ENCODE measurements at places on chromosomes 4 and X.

DNA sequence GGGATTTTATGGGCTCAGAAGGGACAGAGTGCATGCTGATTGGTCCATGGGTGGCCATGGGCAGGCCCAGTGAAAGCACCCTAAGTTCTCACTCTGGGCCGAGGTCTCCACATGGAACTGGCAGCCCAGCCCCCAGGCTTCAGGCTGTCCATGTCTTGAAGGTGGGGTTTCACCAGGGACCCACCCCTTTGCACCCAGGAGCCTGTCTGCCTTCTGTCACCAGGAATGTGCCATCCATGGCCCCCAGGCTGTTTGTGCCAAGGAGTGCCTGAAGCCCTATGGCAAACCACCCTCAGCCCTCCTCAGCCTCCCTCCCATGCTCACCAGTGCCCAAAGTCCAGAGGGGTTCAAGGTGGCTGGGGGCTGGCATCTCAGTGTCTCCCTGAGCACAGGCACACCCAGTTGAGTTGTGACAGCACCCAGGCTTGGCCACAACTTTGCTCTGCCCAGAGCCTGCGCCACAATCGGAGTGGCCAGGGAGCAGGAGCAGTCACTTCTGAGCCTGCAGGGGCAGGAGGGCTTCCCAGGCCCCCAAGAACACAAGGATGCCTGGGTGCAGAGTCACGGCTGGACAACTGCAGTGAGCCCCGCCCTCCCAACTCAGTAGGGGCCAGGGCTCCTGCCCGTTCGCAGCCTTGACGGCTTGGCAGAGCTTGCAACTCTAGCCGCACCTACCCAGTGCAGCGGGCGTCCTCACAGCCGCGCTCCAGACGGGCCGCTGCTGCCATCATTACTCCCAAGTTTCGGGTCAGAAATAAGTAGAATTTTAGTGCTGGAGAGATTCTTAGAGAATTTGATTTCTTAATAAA is 185.3 kb upstream of the NUDT6 start:
- DNase-seq: no peak

GRCh38 chr4:73865431-73866096 is 3.6 kb upstream of the CXCL1 start:
- DNase-seq: no peak

DNA sequence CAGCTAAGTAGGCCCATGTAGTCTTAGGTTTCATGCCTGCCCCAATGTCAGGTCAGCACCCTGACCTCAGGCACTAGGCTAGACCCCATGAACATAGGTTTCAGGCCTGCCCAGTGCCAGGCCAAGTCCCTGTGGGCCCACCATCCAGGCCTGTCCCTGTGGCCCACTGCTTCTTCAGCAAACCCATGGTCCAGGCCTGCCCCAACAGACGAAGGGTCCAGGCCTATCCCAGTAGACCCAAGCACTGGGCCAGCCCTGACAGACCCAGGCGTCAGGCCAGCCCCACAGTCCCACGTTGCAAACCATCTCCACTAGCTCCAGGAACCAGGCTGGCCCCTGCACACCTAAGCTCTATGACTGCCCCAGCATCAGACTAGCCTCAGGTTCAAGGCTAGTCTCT is 92.4 kb downstream of the ENOX2 start:
- DNase-seq: no peak

DNA sequence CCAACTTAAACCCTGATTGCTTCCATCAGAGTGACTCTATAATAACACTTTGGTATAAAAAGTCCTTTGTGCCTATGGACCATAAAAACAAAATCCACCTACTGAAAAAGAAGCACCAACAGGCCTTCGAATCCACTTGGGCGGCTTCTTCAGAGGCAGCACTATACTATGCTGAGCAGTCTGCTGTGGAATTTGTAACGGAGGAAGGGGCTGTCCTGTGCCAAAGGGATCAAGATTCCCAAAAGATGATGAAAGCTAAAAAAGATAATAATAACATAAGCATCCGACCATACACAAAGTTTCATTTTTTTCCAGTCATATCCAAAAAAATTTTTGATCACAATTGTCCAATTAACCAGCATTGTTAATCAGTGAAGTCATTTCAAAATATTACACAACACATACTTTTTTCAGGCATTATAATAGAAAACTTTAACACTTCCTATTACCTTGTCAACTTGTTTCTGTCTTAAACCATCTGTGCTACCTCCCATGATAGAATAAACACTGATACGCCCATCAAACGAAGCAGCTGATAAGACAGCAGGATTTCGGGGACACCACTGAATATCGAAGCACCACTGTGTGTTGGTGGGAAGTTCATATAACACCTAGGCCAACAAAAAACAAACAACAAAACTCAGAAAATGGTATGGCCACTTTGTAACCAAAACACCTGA is 24.1 kb downstream of the SEC31A start:
- no peak for DNase-seq

DNA sequence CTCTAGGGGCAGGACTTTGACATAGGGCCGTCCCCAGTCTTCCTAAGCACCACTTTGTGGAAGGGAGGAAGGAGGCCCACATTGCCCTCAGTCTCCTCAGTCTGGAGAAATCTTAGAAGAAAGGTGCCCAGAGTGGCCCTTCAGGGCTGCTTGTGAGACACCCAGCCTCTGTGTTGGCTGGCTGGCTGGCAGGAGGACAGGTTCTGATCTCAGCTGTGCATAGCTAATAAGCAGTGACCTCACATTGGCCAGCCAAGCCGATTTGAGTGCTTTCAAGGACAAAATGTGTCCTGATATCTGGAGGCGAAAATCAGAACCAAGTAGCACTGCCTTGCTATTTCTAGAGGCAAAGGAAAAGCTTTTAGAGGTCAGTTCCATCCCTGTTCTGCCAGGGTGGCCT is 211.5 kb downstream of the BCOR start:
- no peak for DNase-seq

DNA sequence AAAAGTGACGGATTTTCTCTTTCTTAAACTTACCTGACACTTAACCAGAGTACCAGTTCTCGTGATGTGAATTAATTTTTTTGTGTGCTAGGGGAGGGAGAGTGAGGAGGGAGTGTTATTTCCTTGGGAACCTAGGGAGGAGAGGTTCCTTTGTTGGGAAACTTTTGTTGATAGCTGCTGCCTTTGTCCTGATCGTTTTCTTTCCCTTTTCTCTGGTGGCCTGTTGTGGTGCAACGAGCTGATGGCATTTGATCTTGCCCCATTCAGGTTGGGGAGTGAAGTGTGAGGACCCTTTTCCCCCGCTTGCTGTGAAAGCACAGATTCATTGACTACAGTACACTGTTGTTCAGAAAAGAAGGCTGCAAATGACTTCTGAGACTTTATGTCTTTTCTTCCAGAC is 59.8 kb downstream of the SLC9A6 start:
- no peak for DNase-seq
